Left ventricle myocardium inferior (tissue), 1 donor: ENCODE measurements at places on chromosomes 6 and 20.
A peak's percentile ranks its signal among the peaks of the same experiment; 100 is the strongest.

DNA sequence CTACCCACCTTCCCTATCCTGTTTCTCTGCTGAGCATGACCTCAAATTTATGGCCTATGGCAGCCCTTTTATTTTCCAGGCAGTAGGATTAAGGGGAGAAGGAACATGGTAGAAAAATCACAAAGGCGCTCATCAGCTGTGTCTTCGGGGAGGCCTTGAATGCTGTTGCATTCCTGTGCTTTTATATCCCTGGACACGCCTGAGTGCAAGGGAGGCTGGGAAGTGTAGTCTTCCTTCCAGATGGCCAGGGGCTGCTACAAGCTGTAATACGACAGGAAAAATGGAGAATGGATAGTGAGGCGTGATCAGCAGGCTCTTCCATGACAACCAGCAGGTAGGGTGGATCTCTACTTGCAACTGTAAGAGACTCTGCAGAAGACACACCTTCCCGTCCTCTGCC, 210.9 kb upstream of the GGTLC1 start:
- no peak for DNase-seq

- no peak for DNase-seq
These were observed 95.4 kb downstream of the SLC22A23 start for GRCh38 chr6:3361312-3362037.

GRCh38 chr6:12931639-12932038, 215.1 kb downstream of the PHACTR1 start:
- DNase-seq = no peak

DNA sequence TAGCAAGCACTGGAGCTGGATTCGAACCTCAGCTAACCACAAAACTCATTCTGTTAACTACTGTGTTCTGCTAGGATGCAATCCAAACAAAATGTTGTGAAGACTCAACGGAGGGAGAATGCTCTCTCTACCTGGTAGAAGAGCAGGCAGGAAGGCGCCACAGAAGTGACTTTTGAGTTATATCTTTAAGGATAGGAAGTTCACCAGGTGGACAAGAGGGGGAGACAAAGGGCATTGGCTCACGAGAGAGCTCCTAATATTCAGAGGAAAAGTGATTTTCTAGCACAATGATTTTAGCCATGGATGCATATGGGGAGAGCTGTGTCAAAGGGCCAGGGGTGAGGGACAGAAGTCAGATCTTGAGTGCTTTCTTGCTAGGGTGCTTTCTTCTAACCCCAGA, 108.4 kb upstream of the MAFB start:
- DNase-seq = no peak

DNA sequence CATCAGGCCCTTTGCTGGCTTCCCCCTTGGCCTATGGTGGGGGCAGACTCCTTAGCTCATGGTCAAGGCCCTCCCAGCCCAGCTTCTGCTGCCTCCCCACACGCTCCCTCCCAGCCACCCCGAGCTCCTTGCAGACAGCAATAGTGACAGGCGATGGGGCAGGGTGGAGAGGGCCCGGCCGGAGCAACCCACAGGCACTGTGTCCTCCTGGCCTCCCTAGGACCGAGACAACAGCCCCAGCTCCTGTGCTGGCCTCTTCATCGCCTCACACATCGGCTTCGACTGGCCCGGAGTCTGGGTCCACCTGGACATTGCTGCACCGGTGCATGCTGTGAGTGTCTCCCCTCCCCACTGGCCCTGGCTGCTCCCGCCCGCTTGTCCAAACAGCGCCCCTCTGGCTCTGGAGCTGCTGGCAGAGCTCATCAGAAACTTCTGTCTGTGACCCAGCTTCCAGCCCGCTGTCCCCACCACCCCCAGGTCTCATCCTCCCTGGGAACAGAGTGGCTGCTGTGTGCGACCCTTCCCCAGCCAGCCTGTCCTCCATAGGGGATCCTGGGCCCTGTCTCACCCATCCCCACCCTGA, 21.8 kb downstream of the NPEPL1 start:
- DNase-seq = peak; percentile 8

- no peak for DNase-seq
These were observed 9.1 kb downstream of the YTHDF1 start for GRCh38 chr20:63206878-63207277.

- no peak for DNase-seq
These were observed 10.1 kb downstream of the SPINT4 start for GRCh38 chr20:45732199-45732598.

DNA sequence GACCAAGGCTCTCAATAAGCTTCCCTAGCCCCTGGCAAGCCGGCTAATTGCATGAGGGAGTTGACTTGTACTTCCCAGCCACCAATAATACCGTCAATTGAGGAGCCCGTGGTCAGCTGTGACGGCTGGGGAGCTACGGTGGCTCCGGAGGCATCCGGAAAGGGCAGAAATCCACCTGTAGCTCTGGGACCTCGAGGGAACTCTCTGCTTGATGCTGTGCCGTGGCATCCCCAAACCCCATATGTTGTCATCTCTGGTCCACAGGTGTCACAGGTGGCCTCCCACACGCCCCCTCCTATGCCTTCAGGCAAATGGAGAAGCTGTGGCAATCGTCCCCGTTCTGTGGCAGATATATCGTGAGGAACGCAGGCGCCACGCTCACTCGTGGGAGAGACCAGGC, 5.5 kb upstream of the KCNQ2 start:
- DNase-seq = no peak

GRCh38 chr20:62044631-62045030, 21.1 kb downstream of the TAF4 start:
- DNase-seq = peak; percentile 5

DNA sequence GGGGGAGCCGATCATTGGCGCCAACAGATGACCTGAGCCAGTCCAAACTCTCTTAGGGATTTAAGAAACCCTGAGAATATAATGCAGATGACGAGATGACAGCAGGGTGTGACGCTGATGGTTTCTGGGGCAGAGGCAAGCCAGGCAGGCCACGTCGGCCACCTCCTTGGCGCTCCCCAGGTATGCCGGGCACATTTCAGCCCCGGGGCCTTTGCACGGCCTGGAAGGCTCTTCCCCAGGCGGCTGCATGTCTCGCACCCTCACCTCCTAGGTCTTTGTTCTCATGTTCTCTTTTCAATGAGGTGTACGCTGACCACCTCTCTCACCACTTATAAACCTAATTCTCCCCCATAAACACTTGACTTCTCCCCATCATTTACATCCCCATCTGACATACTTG, 64.9 kb downstream of the RBM38 start:
- no peak for DNase-seq

GRCh38 chr20:58374906-58375758, 13.9 kb upstream of the VAPB start:
- no peak for DNase-seq

GRCh38 chr6:117501722-117502121, 19.2 kb downstream of the DCBLD1 start:
- DNase-seq = no peak

GRCh38 chr20:4451487-4452081, 270.1 kb upstream of the PRND start:
- no peak for DNase-seq

- no peak for DNase-seq
These were observed 143.6 kb upstream of the GJE1 start for GRCh38 chr6:141988954-141989705.

DNA sequence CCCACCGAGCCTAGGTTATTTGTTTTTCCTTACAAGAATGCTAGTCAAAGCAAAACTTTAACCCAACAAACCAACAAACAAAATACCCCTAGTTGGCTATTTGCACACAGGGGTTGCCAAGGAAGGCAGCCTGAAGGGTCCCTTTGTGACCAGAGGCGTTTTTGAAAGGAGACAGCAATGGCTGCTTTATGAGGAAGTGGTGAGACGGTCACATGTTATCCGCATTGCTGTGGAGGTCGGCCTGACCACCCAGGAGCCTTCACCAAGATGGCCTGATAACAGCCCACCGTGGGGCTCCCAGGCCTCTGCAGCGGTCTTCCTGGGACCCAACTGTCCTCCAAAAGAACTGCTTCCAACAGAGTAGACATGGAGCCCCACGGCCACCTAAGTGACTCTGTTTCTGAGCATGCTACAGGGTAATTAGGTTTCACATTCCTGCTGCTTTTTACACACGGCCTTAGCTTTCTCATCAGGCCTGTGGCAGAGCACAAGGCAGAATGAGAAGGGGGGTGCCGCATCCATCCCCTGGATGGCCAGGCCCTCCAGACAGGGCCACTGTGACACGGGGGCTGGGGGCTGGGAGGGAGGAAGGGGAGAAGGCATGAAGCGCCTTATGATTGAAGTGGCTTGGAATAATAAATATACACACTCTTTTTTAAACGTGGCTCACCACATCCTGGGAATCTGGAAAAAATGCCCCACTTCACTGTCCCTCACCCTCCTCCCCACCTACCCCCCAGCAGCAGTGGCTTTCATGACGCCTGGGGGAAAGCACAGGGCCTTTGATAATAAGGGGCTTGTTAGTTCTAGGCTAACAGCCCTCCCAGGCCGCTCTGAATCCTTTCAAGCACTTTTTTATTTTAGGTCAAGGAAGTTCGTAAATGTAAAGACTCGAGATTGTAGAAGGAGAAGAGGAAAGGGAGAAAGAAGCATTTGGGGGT, 86.0 kb downstream of the CLIC5 start:
- no peak for DNase-seq

DNA sequence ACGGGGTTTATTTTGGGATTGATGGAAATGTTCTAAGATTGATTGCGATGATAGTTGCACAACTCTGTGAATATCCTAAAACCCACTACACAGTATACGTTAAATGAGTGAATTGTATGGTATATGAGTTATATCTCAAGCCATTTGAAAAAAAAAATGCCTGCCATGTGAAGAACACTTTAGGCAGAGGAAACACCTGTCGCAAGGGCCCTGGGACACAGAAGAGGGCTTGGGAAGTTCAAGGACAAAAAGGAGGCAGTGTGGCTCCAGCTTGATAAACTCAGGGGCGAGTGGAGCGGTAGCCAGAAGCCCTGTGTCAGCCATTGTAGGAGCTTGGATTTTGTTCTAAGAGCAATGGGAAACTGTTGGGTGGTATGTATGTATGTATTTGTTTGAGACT, 37.0 kb downstream of the CEP250 start:
- no peak for DNase-seq

- no peak for DNase-seq
These were observed 148.7 kb upstream of the C6orf118 start for GRCh38 chr6:165458134-165458533.

DNA sequence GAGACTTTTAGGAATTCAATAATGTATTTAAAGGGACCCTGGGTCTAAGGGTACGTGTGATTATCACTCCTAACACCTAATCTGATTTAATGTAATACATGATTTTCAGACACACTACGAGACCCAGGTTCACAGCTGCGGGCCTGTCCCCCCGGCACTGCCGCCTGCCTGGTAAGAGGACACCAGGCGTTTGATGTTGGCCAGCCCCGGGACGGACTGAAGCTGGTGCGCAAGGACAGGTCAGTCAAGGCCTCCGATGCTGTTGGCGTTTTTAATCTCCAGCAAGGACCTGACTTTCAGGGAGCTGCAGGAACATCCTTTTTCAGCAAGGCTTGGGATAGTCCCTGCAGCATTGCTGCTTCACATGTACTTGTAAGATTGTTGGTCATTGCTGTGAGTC, 58.2 kb downstream of the IGF2R start:
- no peak for DNase-seq

DNA sequence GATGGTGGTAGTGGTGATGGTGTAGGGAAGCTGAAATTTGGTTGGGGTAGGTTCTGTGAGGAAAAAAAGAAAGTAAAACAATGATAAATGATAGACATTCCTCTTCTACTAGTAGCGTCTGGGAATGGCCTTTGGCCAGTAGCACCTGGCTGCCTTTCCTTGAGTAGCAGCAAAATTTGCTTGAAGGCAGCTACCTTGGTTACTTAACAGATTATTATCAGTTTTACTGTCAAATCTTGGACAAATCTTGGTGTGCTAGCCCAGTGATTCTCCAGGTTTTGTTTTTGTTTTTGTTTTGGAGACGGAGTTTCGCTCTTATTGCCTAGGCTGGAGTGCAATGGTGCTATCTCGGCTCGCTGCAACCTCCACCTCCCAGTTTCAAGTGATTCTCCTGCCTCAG, 26.4 kb downstream of the LIN28B start:
- no peak for DNase-seq

GRCh38 chr20:57579898-57580447, 19.1 kb downstream of the PCK1 start:
- DNase-seq = no peak

- DNase-seq = no peak
These were observed 41.9 kb downstream of the COX4I2 start for GRCh38 chr20:31679357-31680285.

DNA sequence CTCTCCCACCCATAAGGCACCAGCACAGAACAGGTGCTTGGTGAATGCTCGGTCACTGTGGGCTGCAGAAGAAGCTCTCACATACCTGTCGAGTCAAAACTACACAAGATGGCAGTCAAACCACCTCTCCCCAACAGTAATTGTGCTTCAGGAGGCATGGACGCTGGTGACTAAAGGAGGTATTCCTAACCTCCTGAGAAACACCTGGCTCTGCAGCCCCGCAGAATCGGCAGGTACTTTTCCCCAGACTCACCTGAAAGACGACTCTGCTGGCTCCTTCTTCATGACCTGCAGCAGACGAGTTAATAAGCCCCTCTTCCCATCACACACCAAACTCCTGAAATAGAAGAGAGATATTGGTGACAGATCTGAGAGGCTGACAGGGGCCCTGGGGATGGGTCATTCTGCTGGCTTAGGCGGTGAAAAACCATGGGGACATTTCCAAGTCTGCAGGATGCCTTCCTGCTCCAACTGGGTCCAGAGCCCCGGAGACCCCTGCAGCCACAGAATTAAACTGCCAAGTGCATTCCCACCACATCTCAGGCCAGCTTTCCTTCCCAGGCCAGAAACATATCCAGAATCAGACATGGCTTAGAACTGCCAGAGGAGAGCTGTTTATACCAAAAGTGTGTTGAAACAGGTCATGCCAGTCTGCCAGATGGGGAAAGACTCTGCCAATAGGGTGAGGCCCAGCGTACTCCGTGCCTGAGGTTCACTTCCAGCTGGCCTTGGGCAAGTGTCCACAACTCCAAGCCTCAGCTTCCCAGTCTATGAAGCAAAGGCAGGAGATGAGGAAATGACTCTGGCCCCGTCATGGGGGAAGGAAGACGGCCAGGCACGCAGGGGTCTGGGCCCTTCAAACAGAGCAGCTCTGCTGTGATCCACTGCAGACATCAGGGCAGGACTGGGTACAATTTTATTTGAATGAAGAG, 53.0 kb downstream of the MYH7B start:
- DNase-seq = no peak

DNA sequence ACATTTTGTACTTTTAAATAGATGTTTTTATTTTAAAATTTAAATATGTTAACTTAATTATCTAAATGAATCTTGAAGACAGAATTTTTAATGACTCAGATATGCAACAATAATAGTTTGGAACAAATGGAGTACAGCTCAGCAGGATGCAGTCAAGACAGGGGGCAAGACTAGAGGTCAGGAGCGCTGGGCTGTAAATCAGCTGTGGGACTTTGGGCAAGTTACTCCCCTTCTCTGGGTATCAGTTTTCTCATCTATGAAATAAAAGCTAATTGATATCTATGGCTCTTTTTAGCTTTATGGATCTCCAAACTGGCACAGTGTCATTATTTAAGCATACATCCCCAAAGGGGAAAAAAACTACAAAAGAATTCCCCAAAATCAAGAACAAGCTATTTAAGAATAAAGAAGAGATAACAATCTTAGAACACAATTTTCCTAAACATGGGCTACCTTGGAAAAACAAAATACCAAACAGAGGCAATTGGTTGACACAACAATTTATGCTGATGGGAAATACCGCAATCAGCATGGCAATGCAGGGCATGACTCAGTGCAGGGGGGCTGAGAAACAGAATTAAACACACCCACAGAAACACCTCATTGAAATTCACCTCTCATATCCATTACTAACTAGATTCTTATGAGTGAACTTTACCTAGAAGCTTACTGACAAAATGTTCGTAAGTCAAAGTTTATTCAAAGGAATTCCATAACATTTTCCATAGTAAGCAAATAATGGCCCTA, 188.2 kb downstream of the SIM1 start:
- no peak for DNase-seq

- DNase-seq = peak; percentile 47
These were observed 2.8 kb downstream of the SOX4 start for GRCh38 chr6:21596145-21596948.
